ENCODE measurements at places on chromosomes 11 and 22. TPM values are rescaled to one million over a fixed set of nuclear protein-coding genes. Genes with fewer than 3 reads are reported as not detected.

DNA sequence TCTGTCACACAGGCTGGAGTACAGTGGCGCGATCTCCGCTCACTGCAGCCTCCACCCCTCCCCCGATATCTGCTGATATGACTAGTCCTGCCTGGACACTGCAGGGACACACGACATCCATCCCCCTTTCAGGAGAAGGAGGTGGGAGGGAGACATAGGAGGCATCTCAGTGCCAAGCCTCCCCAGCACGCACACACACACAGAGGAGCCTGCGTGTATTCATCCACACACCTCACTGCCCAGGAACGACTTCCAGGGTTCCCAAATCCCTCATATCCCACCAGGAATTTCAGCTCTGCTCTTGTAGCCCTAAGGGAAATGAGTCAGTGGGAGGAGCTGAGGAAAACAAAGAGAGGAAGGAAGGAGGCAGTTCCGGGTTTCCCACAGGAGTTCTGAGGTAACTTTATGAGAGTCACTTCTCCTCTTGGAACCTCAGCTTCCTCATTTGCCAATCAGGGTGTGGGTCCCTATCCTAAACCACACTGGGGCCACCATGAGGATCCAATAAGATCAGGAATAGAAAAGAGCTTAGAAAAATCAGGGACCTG lies 37.2 kb upstream of the ACER3 start:
- peak; percentile 69 for DNase-seq
- H3K36me3 ChIP-seq, result no peaks in the 10 kb centered on the region
- no peaks in the 10 kb centered on the region for H3K4me1 ChIP-seq
- no peaks in the 10 kb centered on the region for H3K27me3 ChIP-seq
- H3K4me3 ChIP-seq, result no peak overlapping the region

GRCh38 chr11:112318661-112319060 lies 58.0 kb upstream of the PLET1 start:
- no peak overlapping the region for H3K4me3 ChIP-seq
- no peak for DNase-seq
- peaks cover 7% of the 10 kb centered on the region for H3K4me1 ChIP-seq
- no peaks in the 10 kb centered on the region for H3K36me3 ChIP-seq
- H3K27ac ChIP-seq, result no peak overlapping the region

GRCh38 chr11:116281173-116282160 lies 491.3 kb downstream of the BUD13 start:
- H3K27me3 ChIP-seq, result peaks cover 8% of the 10 kb centered on the region
- no peak overlapping the region for H3K27ac ChIP-seq
- H3K4me3 ChIP-seq, result no peak overlapping the region

DNA sequence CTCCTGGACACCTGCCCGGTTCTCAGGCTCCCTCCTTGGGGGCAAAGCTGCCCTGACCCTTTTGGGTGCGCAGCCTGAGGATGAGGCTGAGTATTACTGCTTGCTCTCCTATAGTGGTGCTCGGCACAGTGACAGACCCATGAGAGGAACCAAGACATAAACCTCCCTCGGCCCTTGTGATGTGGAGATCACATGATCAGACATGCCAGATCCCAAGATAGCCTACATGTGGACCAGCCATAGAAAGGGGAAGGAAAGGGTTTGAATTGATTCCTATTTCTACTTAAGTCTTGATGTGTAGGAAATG lies 125.3 kb downstream of the VPREB1 start:
- no peak for DNase-seq
- H3K4me1 ChIP-seq, result peaks cover 6% of the 10 kb centered on the region
- H3K4me3 ChIP-seq, result no peak overlapping the region
- no peak overlapping the region for H3K27ac ChIP-seq
- H3K27me3 ChIP-seq, result peaks cover 37% of the 10 kb centered on the region

GRCh38 chr22:18966748-18967147 lies 30.7 kb upstream of the PRODH start:
- no peaks in the 10 kb centered on the region for H3K36me3 ChIP-seq
- H3K4me1 ChIP-seq, result peaks cover 16% of the 10 kb centered on the region
- DNase-seq, result no peak
- no peak overlapping the region for H3K4me3 ChIP-seq

GRCh38 chr11:133955081-133955891 lies 1.5 kb downstream of the IGSF9B start:
- peaks cover 83% of the 10 kb centered on the region for H3K27me3 ChIP-seq
- peak; percentile 82 for DNase-seq
- H3K4me1 ChIP-seq, result peaks cover 63% of the 10 kb centered on the region

DNA sequence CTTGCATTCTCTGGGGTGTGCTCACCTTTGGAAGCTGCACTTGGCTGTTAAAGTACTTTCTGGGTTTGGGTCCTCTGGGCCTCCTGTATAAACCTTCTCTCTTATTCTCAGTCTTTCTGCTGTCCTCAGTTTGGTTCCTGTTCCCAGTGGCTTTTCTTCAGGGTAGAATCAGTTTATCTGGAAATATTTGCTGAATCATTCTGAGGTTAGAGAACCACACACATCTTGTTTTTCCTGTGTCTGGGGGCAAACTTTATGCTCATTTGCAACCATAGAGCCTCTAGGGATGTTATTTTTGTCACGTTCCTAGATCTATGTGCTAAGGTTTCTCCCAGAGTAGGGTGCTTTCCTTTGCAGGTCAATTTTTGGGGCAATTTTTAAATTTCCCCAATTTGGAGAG lies 224.3 kb upstream of the C11orf87 start:
- H3K4me3 ChIP-seq, result no peak overlapping the region
- H3K27me3 ChIP-seq, result no peaks in the 10 kb centered on the region
- no peaks in the 10 kb centered on the region for H3K4me1 ChIP-seq
- no peaks in the 10 kb centered on the region for H3K36me3 ChIP-seq
- H3K27ac ChIP-seq, result no peak overlapping the region

DNA sequence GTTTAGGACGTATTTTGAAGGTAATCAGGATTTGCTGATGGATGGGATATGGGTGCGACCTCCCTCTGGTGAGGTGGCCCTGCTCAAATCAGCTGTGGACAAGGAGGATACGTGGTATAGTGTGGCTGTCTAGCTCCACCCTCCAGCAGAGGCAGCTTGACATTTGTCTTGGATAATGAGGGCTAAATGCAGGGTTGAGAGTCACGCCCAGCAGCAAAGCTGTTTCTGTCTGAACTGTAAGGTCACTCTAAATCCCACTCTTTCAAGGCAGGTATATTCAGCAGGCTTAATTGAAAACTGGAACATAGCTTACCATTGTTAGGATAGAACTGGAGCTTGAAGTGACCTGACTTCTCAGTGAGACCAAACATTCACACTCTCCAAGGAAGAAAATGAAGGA lies 98.7 kb downstream of the SWAP70 start:
- H3K27me3 ChIP-seq, result no peaks in the 10 kb centered on the region
- no peak overlapping the region for H3K4me3 ChIP-seq
- H3K4me1 ChIP-seq, result peaks cover 28% of the 10 kb centered on the region
- H3K27ac ChIP-seq, result no peak overlapping the region
- no peak for DNase-seq
- H3K36me3 ChIP-seq, result no peaks in the 10 kb centered on the region

DNA sequence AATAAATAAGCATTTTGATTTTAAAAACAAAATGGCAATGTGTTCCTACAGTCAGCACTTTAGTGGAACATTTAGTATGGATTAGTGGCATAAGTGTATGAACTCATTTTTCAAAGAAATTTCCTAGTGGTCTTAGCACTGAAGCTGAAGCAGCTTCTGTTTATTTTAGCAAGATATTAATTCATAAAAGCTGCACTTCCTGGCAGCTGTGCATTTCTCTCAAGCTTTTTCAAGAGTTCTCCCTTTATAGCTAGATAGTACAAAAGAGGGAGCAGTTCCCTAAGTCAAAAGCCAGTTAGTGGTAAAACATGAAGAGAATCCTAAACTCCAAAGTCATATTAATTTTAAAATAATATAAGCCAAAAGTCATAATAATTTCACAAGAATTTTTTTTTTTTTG lies 1036.0 kb upstream of the CCDC90B start:
- no peaks in the 10 kb centered on the region for H3K27me3 ChIP-seq
- no peaks in the 10 kb centered on the region for H3K4me1 ChIP-seq
- H3K27ac ChIP-seq, result no peak overlapping the region
- no peak overlapping the region for H3K4me3 ChIP-seq
- H3K36me3 ChIP-seq, result no peaks in the 10 kb centered on the region

GRCh38 chr11:1113405-1114201 lies 38.9 kb downstream of the MUC2 start:
- no peak overlapping the region for H3K4me3 ChIP-seq
- no peak for DNase-seq
- no peak overlapping the region for H3K27ac ChIP-seq
- H3K27me3 ChIP-seq, result peaks cover 28% of the 10 kb centered on the region
- no peaks in the 10 kb centered on the region for H3K4me1 ChIP-seq
- H3K36me3 ChIP-seq, result no peaks in the 10 kb centered on the region

- H3K4me3 ChIP-seq, result no peak overlapping the region
- no peak overlapping the region for H3K27ac ChIP-seq
- no peak for DNase-seq
Observed at GRCh38 chr11:76155500-76156227, 50.6 kb downstream of the WNT11 start.

DNA sequence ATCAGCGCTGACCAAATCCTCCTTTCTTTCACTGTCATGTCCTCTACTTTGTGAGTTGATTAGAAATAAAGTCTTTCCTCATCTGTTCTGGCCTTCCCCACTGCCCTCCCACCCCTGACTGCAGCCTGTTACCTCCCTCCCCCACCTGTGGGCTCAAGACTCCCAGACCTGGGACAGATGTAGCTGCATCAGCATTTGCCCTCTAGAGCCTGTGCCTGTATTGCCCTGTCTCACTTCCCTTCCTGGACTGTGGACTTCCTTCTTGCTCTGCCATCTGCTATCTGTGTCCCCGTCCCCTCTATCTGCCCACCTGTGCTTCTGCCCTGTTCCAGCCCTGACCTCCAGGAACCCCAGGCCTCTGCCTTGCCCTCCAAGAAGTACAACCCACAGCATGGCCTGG lies 122.5 kb downstream of the GALNT18 start:
- H3K36me3 ChIP-seq, result no peaks in the 10 kb centered on the region
- H3K27ac ChIP-seq, result no peak overlapping the region
- no peaks in the 10 kb centered on the region for H3K4me1 ChIP-seq
- no peak for DNase-seq
- H3K27me3 ChIP-seq, result no peaks in the 10 kb centered on the region
- H3K4me3 ChIP-seq, result no peak overlapping the region

GRCh38 chr22:46661221-46661851 lies 41.1 kb downstream of the GRAMD4 start:
- H3K27ac ChIP-seq, result peak overlapping the region; percentile 50
- H3K4me3 ChIP-seq, result no peak overlapping the region
- peaks cover 20% of the 10 kb centered on the region for H3K4me1 ChIP-seq
- DNase-seq, result no peak
- no peaks in the 10 kb centered on the region for H3K27me3 ChIP-seq

DNA sequence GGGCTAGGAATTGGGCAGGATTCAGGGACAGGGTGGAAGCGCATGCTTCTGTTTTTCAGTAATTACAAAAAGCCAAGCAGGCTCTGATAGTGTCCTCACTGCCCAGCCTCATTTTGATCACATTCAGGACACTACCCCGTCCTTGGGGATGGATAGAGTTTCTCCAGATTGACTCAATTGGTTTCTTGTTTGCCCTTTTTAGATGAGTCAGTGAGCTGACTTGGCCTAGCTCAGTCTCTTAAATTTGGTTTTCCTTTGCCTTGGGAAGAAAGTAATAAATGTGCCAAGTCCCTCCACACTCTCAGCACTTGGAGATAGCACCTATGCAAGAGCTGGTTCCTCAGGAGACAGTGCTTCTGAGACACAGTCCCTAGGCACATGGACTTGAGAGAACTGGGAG lies 25.5 kb downstream of the DKK3 start:
- H3K27ac ChIP-seq, result no peak overlapping the region
- H3K4me1 ChIP-seq, result peaks cover 25% of the 10 kb centered on the region
- H3K36me3 ChIP-seq, result no peaks in the 10 kb centered on the region
- H3K27me3 ChIP-seq, result no peaks in the 10 kb centered on the region
- no peak for DNase-seq
- no peak overlapping the region for H3K4me3 ChIP-seq

DNA sequence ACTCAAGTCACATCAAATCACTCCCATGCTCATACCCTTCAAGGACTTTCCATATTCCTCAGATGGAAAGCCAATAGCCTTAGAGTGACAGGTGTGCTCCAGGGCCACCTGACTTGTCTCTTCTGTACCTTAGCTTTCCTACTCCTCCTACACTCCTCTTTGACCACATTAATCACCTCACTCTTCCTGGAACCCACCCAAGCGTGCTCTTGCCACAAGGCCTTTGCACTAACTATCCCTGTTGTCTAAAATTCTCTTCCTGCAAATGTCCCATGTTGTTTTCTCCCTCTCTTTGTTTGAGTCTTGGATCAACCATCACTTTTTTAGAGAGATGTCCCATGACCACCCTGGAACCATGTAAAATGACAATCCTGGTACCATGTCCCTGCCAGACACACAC lies 244.1 kb downstream of the AASDHPPT start:
- no peaks in the 10 kb centered on the region for H3K4me1 ChIP-seq
- H3K27ac ChIP-seq, result no peak overlapping the region
- no peaks in the 10 kb centered on the region for H3K27me3 ChIP-seq
- H3K4me3 ChIP-seq, result no peak overlapping the region
- DNase-seq, result no peak

DNA sequence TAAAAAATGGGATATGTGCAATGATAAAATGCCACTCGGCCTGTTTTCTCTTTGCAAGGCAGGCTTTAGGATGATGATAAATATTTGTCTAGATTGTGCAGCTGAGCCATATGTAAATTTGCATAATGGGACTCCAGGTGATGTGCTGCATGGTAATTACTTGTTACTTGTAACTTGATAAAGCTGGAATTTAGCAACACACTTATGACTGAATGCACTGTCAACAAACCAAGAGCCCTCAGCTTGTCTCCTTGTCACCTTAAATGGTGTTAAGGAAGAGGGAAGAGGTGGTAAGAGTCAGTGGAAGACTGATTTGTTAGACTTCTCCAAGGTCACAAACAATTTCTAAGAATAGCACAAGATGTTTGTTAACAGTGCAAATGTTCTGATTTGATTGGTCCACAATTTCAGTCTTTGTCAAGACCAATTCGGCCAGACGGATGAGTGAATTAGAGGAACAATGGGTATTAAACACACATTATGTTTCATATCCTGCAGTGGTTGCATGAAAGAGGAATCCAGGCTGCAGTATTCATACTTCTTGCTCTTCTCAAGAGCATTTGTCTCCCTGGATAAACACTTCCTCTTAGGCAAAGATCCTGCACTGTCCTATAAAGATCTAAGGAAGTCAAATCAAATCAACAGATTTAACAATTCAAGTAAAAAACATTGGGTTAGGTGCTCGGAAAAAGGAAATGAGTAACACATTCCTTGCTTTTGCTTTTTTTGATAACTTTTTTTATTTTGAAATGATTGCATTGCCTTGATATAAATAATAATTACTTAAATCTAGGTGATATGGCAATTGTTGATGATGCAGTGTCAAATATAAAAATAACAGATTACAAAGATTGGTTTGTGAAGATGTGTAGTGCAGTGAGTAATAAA lies 448.3 kb upstream of the DDI1 start:
- H3K27ac ChIP-seq, result no peak overlapping the region
- H3K27me3 ChIP-seq, result no peaks in the 10 kb centered on the region
- no peak overlapping the region for H3K4me3 ChIP-seq

GRCh38 chr11:9038541-9038940 lies 34.7 kb upstream of the NRIP3 start:
- H3K4me1 ChIP-seq, result no peaks in the 10 kb centered on the region
- no peaks in the 10 kb centered on the region for H3K36me3 ChIP-seq
- no peak overlapping the region for H3K4me3 ChIP-seq
- no peaks in the 10 kb centered on the region for H3K27me3 ChIP-seq

- no peak for DNase-seq
- H3K4me1 ChIP-seq, result no peaks in the 10 kb centered on the region
- H3K27ac ChIP-seq, result no peak overlapping the region
Observed at GRCh38 chr22:37044634-37045625, 6.6 kb upstream of the KCTD17 start.

The TENM4 gene
- total RNA-seq, result 0.87 TPM

The RNASEH2C gene
- total RNA-seq, result 65.1 TPM

The PLAAT2 gene
- not detected for total RNA-seq

The CHRM1 gene
- total RNA-seq, result 0.73 TPM

The PRDM11 gene
- 16.2 TPM for total RNA-seq

The TRIM21 gene
- 15.2 TPM for total RNA-seq

The LUZP2 gene
- total RNA-seq, result not detected

The AGBL2 gene
- total RNA-seq, result not detected

The LSP1 gene
- total RNA-seq, result 26.3 TPM

The CAVIN3 gene
- 57.2 TPM for total RNA-seq

Measured in stomach (tissue), 19 donors.